NCI-H1436 (cell line): ENCODE measurements at places on chromosomes 11 and 22.

DNA sequence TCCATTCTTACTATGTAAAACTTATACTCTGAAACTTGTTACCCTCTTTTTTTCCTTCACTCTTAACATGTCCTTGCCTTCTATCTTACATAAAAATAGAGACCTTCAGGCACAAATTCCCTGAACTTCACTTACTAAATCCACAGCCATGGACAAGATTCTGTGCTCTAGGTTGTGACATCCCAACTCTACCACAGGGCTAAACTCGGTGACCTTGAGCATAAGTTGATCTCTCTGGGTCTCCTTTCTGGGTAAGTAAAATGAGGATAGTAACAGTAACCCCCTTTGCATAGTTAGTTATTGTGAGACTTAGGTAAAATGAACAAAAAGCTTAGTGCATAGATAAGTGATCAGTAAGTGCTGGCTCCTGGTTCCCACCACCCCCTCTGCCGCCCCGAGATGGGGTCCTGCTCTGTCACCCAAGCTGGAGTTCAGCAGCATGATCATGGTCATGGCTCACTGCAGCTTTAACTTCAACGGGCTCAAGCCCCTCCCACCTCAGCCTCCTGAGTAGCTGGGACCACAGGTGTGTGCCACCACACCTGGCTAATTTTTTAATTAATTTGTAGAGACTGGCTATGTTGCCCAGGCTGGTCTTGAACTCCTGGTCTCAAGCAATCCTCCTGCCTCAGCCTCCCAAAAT, 20.1 kb downstream of the C11orf58 start:
- DNase-seq, result no peak

DNA sequence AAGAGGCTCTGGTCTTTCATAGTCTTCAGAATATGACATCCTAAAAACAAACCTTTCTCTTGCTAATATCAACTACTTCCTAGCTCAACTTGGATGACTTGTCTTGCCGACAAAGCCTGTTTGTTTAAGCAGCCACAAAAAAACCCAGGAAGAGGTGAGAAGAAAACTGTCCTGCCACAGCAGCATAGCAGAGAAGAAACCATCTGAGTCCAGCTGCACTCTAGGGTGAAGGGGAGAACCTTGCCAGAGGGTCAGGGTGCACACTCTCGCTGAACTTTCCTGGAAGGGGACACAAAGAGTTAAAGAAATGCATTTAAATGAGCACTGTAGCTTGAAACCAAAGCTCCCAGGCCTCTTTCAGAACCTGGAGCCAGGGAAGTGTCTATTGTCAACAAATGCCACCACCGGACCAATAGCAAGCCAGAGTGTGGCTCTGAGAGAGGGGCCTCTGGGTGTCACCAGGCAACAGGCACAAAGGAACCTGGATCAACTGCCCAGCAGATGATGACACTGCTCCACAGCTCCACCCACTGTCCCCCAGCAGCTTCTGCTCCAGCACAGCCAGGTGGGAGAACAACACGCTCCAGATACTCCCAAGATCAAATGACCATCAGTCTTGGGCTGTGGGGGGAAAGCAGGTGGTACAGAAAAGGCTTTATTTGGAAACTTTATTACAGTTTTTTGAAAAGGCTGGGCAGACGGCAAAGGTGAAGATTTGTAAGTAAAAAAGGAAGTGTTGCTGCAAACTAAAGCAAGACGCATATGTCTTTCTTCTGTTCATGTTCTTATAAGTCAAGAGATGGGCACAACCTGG, 105.7 kb downstream of the RASSF10 start:
- peak; percentile 86 for DNase-seq

GRCh38 chr11:43947003-43947500, 4.6 kb downstream of the C11orf96 start:
- DNase-seq, result no peak

DNA sequence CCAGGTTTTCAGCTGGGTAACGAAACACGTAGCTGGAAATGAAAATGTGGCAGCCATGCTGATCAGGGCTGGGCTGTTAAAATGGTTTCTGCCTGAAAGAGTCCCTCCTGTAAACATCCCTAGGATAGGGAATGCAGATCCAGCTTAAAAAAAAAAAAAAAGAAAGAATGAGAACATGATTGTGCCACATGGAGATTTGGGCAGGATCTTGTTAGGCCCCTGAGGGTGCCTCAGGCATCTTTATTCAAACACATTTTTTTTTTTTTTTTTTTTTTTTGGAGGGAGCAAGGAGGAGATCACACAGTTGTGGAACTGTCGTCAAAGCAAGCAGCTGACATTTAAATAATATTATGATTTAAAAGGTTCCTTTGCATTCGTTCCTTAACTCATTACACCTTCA, 900.3 kb downstream of the OPCML start:
- DNase-seq, result no peak

DNA sequence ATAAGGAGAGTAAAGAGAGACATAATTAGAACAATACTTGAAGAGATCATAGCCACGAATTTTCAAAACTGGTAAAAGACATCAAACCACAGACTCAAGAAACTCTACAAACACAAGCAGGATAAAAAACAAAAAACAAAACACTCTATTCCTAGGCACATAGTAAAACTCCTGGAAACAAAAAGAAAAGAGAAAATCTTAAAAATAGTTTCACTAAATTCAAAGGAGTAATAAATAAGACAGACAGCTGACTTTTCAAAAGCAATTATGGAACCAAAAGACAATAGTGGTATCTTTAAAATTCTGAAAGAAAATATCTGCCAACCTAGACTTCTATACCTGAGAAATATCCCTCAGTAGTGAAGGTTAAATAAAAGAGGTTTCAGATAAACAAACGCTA, 9.2 kb upstream of the NARS2 start:
- no peak for DNase-seq

GRCh38 chr11:57474017-57474802, 13.9 kb downstream of the RTN4RL2 start:
- DNase-seq, result no peak

DNA sequence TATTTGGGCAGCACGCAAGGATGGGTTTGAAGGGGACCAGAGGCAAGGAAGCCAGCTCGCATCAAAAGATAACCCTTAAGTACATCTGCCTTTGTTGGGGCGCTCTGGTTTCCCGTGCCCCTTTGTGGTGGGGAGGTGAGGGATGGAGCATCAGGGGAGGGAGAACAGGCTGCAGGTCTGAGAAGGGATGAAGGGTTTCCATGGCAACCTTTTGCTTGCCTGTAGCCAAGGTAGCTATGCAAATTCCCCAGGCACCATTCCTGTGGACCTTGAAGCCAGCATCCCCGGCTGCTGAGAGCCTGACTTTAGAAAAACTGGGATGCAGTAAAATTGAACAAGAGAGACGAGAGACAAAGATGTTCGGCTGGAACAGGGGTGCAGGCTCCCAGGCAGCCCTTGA, 75.7 kb downstream of the SEZ6L start:
- DNase-seq, result no peak

DNA sequence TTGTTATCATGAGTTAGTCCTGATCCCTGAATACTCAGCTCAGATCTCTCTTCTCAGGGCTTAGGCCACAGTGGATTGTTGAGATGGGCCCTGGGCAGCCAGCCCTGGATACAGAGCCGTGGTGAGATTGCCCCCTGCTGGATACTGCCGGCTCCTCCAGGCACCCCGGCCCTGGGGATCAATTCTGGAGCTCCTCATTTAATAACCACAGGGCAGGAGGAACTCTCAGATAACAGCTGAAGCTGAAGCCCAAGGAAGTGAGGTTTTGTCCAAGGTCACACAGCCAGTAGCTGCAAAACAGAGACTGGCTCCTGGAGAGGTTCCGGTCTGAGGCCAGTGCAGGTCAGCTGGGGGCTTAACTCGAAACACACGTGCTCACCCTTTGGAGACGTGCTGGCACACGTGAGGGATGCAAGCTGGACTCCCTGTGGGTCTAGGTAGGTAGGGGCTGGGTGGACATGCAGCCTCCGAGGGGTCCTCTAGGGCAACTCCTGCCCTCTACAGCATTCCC, 16.0 kb downstream of the USH1C start:
- DNase-seq, result peak; percentile 16

- DNase-seq, result no peak
Observed at GRCh38 chr11:19615341-19616183, 97.1 kb upstream of the NAV2 start.

GRCh38 chr11:73598719-73599379, 937 bp upstream of the FAM168A start:
- no peak for DNase-seq

- DNase-seq, result no peak
Observed at GRCh38 chr22:22810471-22810870, 77.1 kb upstream of the IGLL5 start.

DNA sequence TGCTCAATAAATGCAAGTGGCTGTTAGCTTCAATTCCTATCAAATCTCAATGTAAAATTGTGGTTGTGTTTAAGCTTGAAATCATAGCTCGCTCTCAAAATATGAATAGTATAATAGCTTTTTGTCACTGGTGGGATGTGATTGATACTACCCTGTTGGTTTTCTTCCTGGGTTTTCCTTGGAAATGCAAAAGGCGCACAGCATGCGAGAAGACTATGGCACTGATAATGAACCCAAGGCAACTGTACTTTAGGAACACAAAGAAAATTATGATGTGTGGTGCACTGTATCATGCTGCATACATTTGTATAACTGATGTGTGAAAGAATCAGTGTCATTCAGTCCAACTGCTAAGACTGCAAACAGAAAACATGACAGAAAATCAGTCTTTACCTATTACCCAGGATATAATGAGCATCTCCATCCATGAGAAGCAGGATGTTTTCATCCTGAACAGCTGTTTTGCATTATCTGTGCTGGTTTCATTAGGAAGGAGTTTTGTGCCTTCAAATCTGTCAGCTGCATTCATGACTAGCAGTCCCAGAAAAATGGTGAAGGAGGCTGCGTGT, 101.2 kb downstream of the TRPC6 start:
- DNase-seq, result no peak

DNA sequence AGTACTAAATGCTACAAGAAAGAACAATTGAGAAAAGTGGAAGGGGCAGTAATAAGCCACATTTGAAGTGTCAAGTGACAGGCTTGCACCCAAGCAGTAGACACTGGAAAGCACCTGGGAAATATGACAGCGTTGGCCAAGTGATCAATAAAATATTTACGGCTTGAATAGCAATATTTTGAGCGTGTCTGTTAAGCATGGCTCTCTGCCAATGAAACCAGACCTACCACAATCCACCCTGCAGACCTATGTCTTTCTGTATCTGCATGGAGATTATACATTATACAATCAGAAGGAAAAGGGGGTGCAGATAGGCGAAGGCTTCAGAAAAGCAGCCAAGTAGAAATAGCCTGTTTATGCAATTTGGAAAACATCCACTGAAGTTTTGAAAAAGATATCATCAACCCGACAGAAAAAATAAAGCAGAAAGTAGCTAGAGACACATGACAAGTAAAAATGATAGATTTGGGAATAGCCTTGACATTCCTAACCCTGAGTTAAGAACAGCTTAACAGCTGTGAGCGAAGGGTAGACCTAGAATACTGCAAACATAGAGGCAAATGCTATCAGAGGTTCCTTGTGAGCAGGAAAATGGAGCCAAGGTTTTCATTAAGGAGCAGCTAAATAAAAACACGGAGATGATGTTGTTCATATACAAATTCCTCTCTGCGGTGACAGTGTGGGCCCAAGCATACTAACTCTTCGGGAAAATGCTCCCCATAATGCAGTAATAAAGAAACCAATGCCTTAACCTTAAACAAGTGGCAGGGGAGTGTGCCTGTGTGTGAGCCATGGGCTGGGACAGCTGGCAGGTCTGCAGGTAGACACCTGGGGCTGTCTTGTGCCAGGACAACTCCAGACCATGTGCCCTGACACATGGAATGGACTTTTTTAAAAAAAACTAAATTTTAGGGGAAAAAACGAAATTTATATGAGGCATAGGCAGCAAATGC, 71.3 kb downstream of the ETS1 start:
- no peak for DNase-seq

- no peak for DNase-seq
Observed at GRCh38 chr11:65456418-65456817, 33.8 kb downstream of the NEAT1 start.

- DNase-seq, result no peak
Observed at GRCh38 chr11:87187930-87188329, 150.2 kb downstream of the TMEM135 start.

DNA sequence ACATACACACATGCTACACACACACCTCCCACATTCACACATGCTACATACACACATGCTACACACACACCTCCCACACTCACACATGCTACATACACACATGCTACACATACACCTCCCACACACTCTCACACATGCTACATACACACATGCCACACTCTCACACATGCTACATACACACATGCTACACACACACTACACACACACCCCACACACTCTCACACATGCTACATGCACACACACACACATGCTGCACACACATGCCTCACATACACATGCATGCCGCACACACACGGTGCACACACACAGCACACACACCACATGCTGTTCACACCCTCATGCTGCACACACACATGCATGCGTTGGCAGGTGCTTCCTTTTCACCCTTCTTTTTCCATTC, 495.4 kb downstream of the NTM start:
- DNase-seq, result no peak

- no peak for DNase-seq
Observed at GRCh38 chr11:131888230-131888855, 517.9 kb downstream of the NTM start.

DNA sequence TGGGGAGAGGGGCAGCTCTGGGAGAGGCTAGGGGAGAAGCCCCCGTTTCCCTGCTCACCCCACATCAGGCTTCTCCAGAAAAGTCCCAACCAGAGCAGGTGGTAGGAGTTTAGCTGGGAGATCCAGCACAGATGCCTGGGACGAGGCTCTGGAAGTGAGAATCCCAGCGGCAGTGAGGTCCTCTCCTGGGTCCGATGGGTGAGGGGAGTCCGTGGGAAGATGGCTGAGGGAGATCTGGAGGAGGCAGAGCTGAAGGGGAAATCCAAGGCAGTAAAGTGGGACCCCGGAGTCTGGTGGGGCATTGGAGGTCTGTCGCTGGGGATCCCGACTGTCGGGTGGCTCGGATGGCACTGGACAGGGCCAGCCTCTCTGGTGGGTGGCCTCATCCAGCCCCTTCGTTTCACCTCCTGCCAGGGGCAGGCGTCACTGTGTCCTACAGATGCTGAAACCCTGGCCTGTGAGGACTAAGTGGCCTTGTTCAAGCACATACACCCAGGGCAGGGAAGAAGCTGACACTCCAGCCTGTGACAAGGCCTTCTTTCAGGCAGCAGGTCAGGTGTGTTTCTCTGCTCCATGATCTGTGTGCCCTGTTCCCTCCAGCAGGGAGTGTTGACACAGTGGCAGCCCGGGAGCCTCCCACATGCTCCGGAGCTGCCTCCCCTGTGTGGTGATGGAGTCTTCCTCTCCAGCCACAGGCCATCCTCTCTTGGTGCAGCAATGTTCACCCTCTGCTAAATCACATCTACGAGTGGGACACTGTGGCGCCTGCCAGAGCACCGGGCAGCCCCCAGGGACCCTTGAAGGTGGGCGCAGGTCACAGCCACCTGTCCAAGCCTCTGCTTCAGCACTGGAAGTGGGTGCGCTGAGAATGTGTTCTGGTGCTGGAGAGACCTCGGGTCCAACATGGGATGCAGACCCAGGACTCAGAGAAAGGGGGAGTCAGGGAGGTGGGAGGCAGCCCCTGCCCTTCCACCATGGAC, 850.8 kb downstream of the BRD1 start:
- no peak for DNase-seq

- no peak for DNase-seq
Observed at GRCh38 chr22:31838917-31839316, 85.1 kb downstream of the DEPDC5 start.

GRCh38 chr11:35237860-35238715, 99.1 kb downstream of the CD44 start:
- peak; percentile 15 for DNase-seq

GRCh38 chr11:86558207-86558606, 114.2 kb downstream of the ME3 start:
- no peak for DNase-seq
